ENCODE measurements at places on chromosomes 16 and 17.

- no peak for DNase-seq
These were observed 3.2 kb downstream of the SGF29 start for GRCh38 chr16:28556914-28557320.

DNA sequence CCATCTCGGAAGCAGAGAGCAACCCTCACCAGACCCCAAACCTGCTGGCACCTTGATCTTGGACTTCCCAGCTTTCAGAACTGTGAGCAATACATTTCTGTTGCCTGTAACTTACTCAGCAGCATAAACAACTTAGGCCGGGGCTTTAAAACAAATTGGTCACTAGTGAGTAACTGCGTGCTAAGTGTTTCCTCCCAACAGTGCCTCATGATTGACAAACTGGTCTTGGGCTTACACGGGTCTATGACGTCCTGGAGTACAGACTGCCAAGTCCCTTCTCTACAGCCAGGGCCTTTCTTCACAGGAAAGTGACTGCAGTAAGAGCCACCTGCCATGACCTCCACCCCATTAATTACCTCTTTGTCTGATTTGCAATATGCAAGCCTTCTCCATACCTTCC is 136.7 kb downstream of the XYLT1 start:
- peak; percentile 67 for DNase-seq

DNA sequence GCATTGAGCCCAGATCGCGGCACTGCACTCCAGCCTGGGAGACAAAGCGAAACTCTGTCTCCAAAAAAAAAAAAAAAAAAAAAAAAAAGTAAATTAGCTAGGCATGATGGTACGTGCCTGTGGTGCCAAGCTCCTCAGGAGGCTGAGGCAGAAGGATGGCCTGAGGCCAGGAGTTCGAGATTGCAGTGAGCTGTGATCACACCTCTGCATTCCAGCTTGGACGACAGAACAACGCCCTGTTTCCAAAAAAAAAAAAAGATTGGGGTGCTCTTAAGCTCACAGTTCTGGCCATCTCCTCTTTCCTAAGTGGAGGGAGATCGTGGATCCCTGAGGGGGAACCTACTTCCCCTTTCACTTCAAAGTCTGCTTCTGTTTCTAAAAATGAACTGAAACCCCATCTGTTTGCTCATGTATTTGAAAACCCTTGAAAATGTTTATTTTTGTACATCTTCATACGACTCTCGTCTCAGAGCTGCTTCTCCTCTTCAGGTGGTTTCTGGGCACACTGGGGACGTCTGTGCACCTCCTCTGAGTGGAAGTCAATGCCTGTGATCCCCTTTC is 138.8 kb downstream of the PRKCA start:
- no peak for DNase-seq

DNA sequence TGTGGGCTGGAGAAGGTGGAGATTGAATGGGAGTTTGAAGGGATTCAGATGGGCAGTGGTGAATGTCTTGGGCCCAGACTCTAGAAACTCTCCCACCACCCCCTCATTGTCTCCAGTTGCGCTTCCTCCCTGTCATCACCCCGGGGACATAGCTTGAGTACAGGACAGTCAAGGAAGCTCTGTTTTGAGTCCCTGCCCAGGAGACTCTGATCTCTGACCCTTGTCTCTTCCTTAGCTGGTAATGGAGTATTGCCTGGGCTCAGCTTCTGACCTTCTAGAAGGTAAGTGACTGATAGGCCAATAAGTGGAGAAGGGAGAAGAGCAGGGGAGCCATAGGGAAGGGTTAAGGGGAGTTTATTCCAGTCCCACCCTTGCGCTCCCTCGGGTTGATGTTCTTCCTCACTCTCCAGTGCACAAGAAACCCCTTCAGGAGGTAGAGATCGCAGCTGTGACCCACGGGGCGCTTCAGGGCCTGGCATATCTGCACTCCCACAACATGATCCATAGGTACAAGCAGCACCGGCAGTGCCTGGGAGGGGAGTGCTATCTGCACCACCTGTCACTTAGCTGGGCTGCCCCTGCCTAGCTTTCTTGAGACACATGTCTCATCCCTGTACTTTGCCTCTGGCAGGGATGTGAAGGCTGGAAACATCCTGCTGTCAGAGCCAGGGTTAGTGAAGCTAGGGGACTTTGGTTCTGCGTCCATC is 5.0 kb downstream of the TAOK2 start:
- no peak for DNase-seq

GRCh38 chr17:43992641-43993040 is 11.8 kb upstream of the NAGS start:
- DNase-seq = no peak

- no peak for DNase-seq
These were observed 61.4 kb upstream of the PIRT start for GRCh38 chr17:10899281-10899680.

Data from fibroblast of skin of abdomen (primary cell).